Nucleus accumbens (tissue), 56 donors: ENCODE measurements at places on chromosomes 7 and 10.

DNA sequence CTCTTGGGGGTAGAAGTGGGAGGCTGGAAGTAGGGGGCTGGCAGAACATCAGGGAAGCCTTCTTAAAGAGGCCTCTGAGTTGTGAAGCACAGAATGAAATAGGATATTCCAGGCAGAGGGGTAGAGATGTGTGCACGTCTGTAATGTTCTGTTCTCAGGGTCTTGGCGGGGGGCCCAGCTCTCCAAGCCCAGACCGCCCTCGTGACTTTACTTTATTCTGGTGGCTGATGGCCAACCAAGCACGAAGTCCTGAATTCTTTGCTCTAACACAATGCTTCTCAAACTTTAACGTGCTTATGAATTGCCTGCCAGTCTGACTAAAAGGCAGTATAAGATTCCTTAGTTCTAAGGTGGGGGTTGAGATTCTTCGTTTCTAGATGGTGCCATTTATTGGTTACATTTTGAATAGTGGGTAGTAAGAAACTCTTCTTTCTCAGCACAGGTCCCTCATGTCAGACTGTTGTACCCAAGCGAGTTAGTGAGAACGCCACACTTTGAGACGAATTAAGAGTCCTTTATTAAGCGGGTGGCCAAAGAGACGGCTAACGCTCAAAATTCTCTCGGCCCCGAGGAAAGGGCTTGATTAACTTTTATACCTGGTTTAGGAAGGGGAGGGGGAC lies 8.2 kb downstream of the PRXL2A start:
- DNase-seq, result peak; percentile 32

- peak; percentile 67 for DNase-seq
Observed at GRCh38 chr10:98446151-98446660, 529 bp downstream of the HPS1 start.

GRCh38 chr7:152383341-152384234 lies 52.2 kb downstream of the KMT2C start:
- no peak for DNase-seq

GRCh38 chr7:127437837-127438236 lies 45.3 kb upstream of the ZNF800 start:
- DNase-seq, result no peak

GRCh38 chr10:22931948-22932347 lies 4.1 kb downstream of the ARMC3 start:
- no peak for DNase-seq

DNA sequence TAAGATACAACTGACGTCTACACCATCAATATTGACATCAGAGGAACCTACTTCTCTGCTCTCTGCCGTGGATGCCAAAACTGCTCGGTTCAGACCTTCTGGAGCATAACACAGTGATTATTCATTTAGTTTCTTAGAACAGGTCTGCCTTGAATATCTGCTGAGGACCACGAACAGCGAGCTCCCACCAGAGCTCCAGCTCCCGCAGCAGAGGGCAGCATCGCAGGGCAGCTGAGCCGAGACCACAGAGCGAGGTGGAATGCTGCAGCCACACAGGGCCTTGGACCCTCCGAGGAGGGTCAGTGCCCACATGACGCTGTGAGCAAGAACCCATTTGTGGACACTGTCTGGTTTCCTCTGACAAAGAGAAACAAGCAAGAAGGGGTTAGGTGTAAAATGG lies 6.8 kb downstream of the VIPR2 start:
- no peak for DNase-seq

- DNase-seq, result no peak
Observed at GRCh38 chr7:52189153-52189778, 846.2 kb upstream of the POM121L12 start.

- DNase-seq, result no peak
Observed at GRCh38 chr10:77236700-77237099, 400.9 kb downstream of the KCNMA1 start.

- no peak for DNase-seq
Observed at GRCh38 chr7:55194522-55194921, 170.6 kb upstream of the LANCL2 start.

DNA sequence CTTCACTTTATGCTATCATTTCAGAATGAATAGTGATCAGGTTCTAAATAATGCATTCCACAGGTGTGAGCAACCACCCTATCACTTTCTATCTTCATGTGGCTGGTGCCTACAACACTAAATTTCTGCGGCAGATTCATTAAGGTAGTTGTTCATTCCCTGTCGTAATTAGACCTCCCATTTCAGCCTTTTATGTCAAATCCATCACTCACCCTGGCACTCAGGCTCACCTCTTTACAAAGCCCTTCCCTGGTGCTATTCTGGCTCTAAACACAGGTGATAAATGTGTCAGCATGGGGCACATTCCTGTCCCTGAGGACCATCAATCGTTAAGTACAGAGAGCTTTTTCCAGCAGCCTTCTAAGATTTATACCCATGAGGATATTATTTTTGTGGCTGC lies 300.0 kb upstream of the C7orf33 start:
- no peak for DNase-seq

GRCh38 chr7:38731215-38731614 lies 100.0 kb upstream of the AMPH start:
- DNase-seq, result no peak

DNA sequence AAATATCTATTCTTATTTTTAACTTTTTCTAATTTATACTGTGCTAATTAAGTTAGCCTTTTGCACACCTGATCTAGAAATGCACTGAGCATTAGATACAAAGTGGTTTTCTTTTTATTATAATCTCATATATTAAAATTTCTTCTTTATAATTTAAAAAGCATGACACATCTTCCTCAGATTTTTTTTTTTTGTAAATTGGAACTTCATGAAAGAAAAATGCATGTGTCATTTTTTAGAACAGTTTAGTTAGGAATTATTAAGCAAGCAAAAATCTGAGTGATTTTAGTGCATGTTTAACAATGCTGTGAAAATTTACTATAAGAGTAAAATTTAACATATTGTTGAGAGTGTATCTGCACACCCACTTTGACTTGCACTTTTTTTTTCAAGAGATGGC lies 367.9 kb downstream of the TFEC start:
- DNase-seq, result no peak

DNA sequence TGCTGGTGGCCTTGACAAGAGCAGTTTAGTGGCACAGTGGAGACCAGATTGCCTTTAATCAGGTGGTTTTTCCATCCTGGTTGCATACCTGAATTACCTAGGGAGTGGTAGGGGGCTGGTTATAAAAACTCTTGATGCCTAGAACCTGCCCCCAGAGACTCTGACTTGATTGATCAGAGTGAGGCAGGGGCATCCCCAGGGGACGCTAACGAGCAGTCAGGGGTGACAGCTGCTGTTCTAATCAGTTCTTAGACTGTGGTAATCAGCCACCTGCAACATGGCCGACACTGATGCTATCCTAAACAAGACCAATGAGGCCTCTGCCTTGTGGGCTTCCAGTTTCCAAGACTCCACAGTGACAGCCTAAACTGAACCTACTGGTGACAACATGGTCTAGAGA lies 2.0 kb upstream of the OPALIN start:
- no peak for DNase-seq
